ENCODE measurements at places on chromosomes 1 and 21. TPM values are rescaled to one million over a fixed set of nuclear protein-coding genes. Genes with fewer than 3 reads are reported as not detected.

Gene ORC1
- total RNA-seq = 3.2 TPM

Gene ATP1A4
- not detected for total RNA-seq

Gene CRYAA
- total RNA-seq = not detected

Gene KCNN3
- 0.32 TPM for total RNA-seq

Gene IFNAR2
- 9.5 TPM for total RNA-seq

Gene PARS2
- 4.6 TPM for total RNA-seq

Gene EPHA8
- not detected for total RNA-seq

Gene MECR
- total RNA-seq = 15.1 TPM

Gene LCE1C
- total RNA-seq = not detected

Gene SPRR1A
- total RNA-seq = not detected

Gene SMG5
- 43.7 TPM for total RNA-seq

Gene WDR47
- 23.8 TPM for total RNA-seq

Gene PLA2G4A
- total RNA-seq = 9.2 TPM

Gene RYR2
- under 0.01 TPM for total RNA-seq

Gene TRABD2B
- 0.14 TPM for total RNA-seq

Gene MCOLN3
- not detected for total RNA-seq

Gene FBXO2
- total RNA-seq = 1.6 TPM

Gene SLC25A34
- total RNA-seq = 0.69 TPM

Gene PRKAA2
- total RNA-seq = 0.89 TPM

Gene SMIM1
- 1.2 TPM for total RNA-seq

Gene REG4
- total RNA-seq = not detected

Gene PAQR7
- 9.0 TPM for total RNA-seq

Gene TAF5L
- 19.2 TPM for total RNA-seq

Gene SPATA1
- total RNA-seq = 0.59 TPM

Gene C1orf53
- total RNA-seq = 2.4 TPM

Gene PEAR1
- 13.6 TPM for total RNA-seq

Gene ANKRD34A
- under 0.01 TPM for total RNA-seq

Gene ITLN2
- not detected for total RNA-seq

Gene ALDH9A1
- 123 TPM for total RNA-seq

Gene LCE5A
- not detected for total RNA-seq

Gene MAEL
- total RNA-seq = not detected

Gene ECM1
- total RNA-seq = 5.3 TPM

Gene FAM43B
- total RNA-seq = not detected

Gene HES3
- not detected for total RNA-seq

Gene RPE65
- total RNA-seq = not detected

Gene MMP23B
- 17.6 TPM for total RNA-seq

Gene COL16A1
- 200 TPM for total RNA-seq

Gene ANKRD35
- total RNA-seq = 0.42 TPM

Gene AMY2B
- 6.5 TPM for total RNA-seq

Gene GJA9
- total RNA-seq = not detected

Gene PSMB2
- 14.8 TPM for total RNA-seq

Gene ZNF644
- total RNA-seq = 62.4 TPM

Gene C1orf185
- total RNA-seq = not detected

Gene TMPRSS15
- total RNA-seq = not detected

Gene CDC42BPA
- total RNA-seq = 76.4 TPM

Gene HTR6
- not detected for total RNA-seq

Gene FAM177B
- not detected for total RNA-seq

Gene ZFP69B
- 8.2 TPM for total RNA-seq

Gene OR2T29
- total RNA-seq = not detected

Gene NBPF10
- 7.2 TPM for total RNA-seq

Gene MTF2
- 22.4 TPM for total RNA-seq

Gene OR2T12
- total RNA-seq = not detected

Gene HYI
- 51.4 TPM for total RNA-seq

Gene FTCD
- total RNA-seq = 0.30 TPM
